ENCODE measurements at places on chromosomes 2 and 18. TPM values are rescaled to one million over a fixed set of nuclear protein-coding genes. Genes with fewer than 3 reads are reported as not detected.

The SELENOI gene
- total RNA-seq, result 24.4 TPM

The TLX2 gene
- 0.25 TPM for total RNA-seq

GRCh38 chr2:61662990-61663389, 124.8 kb upstream of the XPO1 start:
- no peak for DNase-seq

The PLEK gene
- total RNA-seq, result 0.88 TPM

DNA sequence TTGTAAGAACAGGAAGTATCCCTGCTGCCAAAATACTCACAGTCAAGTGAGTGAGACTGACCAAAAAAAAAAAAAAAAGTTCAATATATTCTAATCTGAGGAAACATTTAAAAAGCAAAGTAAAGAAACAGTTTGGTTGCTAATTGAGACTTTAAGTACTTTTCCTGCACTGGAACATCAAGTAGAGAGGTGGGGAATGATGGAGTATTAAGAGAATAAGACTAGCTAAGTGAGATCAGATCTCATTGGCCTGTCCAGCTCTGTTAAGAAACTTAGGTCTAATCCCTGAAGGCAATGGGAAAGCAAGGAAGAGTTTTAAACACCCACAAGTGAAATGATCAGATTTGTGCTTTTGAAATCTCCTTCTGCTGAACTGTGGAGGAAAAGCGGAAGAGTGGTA, 27.8 kb upstream of the MAP4K3 start:
- no peak for DNase-seq

GRCh38 chr2:175964195-175964594, 37.9 kb downstream of the LNPK start:
- DNase-seq, result no peak

The TSPYL6 gene
- total RNA-seq, result not detected

DNA sequence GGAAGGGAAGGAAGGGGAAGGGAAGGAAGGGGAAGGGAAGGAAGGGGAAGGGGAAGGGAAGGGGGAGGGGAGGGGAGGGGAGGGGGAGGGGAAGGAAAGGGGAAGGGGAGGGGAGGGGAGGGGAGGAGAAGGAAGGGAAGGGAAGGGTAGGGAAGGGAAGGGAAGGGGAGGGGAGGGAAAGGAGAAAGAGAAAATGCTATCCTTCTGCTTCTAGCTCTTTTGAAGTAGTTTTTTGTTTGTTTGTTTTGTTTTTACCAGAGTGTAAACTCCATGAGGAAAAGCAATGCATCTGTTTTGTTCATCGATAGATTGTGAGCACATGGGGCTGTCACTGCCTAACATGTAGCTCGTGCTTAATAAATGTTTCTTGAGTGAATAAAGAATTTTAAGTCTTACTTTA, 1592.7 kb upstream of the ACVR2A start:
- no peak for DNase-seq

GRCh38 chr2:229780856-229781773, 66.8 kb upstream of the DNER start:
- no peak for DNase-seq

GRCh38 chr2:3656762-3657721, 958 bp upstream of the ALLC start:
- DNase-seq, result no peak

DNA sequence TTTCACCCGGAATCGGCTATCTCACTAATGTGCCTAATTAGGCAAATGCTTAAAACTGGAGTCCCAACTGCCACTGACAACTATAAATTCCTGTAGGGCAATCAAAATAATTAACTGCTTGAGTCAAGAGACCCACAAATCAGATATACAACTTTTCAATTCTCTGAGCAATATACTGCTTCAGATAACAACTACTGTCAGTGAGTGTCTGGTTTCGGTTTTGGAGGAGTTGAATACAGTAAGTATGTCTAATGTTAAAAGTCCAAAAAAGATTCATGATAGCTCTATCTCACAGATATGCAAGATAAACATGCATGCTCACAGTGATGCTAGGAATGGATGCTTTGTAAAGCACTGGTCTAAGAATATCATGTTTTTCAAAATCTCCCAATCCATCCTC, 283.3 kb downstream of the NRXN1 start:
- no peak for DNase-seq

GRCh38 chr2:182592691-182593393, 123.2 kb upstream of the DNAJC10 start:
- DNase-seq, result no peak

- no peak for DNase-seq
These were observed 28.1 kb downstream of the FOSL2 start for GRCh38 chr2:28420722-28421121.

Measured in activated naive CD4-positive, alpha-beta T cell treated with anti-CD3 and anti-CD28 coated beads, Interleukin-2, amount 50 U/mL, for 72 hours (primary cell).